Bronchial epithelial cell (primary cell): ENCODE measurements at places on chromosomes 7 and 10.
A peak's percentile ranks its signal among the peaks of the same experiment; 100 is the strongest.

DNA sequence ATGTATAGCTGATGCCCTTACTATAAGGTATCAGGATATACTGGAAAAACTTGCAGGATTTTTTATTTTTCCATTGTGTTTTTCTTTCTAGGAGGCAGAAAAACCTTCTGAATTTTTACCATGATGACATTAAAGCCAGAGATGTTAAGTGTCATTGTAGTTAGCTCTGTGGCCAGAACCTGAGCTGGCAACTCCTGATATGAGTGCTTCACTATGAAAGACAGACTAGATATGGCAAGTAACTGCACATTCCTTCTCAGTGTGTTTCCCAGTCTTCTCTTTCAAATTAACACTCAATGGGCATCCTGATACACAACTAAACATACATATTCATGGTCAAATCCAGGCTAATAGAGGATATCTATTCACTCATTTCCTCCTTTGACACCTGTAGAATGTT, 166.2 kb downstream of the CTTNBP2 start:
- no peak for DNase-seq

GRCh38 chr10:75712242-75712880, 280.9 kb downstream of the LRMDA start:
- no peak for DNase-seq

- peak; percentile 94 for DNase-seq
Measured at GRCh38 chr10:66505003-66505657, 420.7 kb upstream of the LRRTM3 start.

DNA sequence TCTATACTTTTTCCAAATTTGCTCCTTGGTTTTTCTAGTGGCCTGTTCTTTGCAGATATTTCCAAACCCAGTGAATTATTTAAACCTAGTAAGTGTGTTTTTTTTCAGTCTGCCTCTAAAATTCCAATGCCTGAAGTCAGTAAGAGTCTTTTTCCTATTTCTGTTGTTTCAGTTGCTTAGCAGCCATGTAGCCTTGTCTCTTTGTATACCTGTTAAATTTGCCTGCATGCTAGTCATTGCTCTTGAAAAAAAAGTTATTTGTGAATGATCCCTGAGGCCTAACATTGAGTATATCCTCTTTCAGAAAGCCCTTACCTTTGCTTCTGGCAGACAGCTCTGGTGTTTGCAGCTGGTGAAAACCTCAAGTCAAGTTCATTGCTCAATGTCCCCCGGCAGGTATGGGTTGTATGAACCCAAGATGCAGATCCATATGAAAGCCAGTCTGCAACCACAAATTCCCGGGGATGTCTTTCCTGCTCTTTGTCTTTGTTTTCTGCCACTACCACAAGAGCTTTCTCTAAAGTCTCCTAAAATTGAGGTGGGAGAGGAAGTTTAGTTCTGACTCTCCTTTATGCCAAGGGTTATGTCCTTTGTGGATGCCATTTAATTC, 35.7 kb downstream of the CH25H start:
- no peak for DNase-seq
